ENCODE measurements at places on chromosomes 13 and 19.

GRCh38 chr19:33687481-33688170 lies 65.9 kb downstream of the CHST8 start:
- no peak for DNase-seq

- no peak for DNase-seq
Observed at GRCh38 chr13:60959427-60959826, 456.2 kb downstream of the PCDH20 start.

- DNase-seq, result no peak
Observed at GRCh38 chr13:23771552-23771951, 117.6 kb downstream of the MIPEP start.

GRCh38 chr13:113916330-113916815 lies 52.5 kb upstream of the GAS6 start:
- no peak for DNase-seq

DNA sequence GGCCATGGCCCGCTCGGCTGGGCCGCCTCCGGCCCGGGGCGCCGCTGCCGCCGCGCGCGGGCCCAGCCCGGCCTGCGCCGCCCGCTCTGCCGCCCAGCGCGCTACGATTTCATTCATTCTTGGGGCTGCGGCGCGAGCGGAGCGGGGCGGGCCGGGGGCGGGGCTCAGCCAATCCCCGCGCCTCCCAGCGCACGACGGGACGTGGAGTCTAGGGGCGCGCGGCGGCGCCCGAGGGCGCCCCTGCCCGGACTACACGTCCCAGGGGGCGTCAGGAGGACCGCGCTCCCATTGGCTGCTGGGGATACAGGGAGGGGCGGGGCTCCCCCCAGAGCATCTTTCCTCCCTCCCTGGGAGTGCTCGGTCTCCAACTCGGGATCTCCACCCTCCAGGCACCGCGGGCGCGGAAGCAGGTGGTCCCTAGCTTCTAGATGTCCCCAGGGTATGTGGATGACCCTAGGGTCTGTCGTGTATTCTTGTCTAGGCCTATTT lies 5.6 kb upstream of the DPF1 start:
- peak; percentile 88 for DNase-seq

DNA sequence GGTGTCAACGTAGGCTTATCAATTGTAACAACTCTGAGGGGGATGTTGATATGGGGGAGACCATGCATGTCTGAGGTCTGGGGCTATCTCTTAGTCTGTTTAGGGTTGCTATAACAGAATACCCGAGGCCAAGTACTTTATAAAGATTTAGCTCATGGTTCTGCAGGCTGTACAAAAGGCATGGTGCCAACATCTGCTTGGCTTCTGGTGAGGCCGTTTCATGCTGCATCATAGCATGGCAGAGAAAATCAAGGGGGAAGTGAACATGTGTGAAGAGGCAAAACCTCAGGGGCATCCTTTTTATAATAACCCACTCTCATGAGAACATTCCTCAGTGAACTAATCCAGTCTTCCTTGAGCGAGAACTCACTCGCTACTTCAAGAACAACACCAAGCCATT lies 353.8 kb downstream of the ENOX1 start:
- DNase-seq, result no peak

DNA sequence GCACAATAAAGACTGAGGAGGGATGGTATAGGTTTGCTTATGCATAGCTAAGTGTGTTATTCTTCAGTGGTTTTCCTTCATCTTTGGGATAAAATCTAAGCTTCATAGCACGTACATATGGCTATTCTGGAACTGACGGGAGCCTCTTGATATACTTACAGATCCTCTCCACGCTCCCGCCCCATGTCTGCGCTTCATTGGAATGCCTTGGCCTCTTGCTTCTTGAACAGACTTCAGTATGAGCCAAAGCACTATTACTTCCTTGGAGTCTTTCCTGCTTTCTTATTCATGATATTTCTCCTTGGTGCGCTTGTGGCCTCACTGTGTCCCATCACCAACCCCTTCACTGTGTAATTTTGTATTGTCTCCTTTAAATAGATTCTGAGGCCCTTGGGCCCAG lies 111.1 kb upstream of the RNF113B start:
- DNase-seq, result no peak

GRCh38 chr13:90632184-90632583 lies 715.3 kb upstream of the MIR17HG start:
- no peak for DNase-seq

- DNase-seq, result peak; percentile 9
Observed at GRCh38 chr13:80361883-80362327, 21.0 kb upstream of the SPRY2 start.

DNA sequence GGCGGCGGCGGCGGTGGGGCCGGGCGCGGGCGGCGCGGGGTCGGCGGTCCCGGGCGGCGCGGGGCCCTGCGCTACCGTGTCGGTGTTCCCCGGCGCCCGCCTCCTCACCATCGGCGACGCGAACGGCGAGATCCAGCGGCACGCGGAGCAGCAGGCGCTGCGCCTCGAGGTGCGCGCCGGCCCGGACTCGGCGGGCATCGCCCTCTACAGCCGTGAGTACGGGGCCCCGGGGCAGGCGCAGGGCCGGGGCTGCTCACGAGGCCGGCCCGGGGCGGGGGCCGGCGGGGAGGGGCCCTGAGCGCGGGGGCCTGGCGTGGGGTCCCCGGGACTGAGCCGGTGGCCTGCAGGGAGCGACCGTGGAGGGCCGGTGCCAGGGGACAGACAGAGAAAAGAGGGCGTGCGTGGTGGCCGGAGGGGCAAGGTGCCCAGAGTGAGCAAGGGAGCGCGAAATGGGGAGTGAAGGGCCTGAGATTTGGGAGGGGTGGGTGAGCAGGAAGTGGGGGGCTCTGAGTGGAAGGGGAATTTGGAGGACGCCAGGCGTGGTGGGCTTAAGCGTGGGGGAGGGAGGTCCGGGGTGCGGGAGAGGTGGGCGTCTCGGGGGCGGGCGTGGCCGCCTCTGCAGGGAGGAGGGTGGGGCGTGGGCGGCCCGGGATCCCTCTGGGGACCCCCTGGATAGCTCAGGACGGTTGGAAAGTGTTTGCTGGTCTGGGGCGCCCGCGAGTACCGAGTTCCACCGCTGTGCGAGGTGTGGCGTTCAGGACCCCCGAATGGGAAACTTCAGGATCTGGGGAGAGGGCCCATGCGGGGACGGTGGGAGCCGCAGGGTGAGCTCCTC lies 575 bp downstream of the CARM1 start:
- DNase-seq, result no peak

GRCh38 chr13:53127373-53127772 lies 98.8 kb downstream of the OLFM4 start:
- DNase-seq, result no peak

GRCh38 chr13:68588623-68589022 lies 1358.5 kb upstream of the PCDH9 start:
- DNase-seq, result no peak

GRCh38 chr19:30276011-30276882 lies 95.9 kb upstream of the ZNF536 start:
- DNase-seq, result no peak

DNA sequence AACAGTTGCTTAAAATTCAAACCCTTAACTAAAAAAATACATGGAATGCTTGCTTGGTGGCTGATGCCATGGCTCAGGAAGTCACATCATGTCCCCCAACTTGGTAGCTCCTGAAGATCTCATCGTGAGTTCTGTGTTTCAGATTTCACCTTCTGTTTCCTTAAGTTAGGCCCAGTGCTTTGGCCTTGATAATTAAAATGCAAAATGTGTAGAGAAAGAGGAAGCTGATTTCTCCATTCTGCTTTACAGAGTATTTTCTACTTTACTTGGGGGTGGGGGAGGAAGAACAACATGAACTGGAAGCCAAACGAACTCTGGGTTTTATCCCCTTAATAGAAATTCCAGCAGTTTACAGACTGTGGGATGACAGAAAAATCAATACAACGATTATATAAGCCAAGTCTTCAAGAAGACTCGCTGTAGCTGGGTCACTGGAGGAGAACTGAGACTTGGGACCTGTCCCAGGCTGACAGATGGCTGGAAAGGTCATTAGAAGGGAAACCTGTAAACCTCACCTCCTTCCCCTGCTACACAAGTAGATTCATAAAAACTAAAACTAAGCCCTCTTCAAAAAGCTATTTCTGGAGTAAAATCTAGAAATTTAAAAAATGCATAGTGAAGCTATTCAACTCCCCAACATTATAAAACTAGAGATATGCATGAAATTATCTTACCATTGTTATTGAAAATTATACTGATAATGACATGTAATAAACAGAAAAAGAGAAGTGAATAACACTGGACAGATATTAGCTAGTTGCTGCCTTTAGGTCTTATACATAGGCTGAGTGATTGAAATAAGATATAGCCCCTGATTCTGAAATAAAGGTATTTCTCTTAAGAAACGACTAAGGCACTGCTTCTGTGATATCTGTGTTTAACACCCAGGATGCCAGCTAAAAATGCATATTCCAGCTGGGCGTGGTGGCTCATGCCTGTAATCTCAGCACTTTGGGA lies 22.1 kb upstream of the GGACT start:
- no peak for DNase-seq

- DNase-seq, result no peak
Observed at GRCh38 chr13:45136741-45137504, 16.6 kb downstream of the GTF2F2 start.

DNA sequence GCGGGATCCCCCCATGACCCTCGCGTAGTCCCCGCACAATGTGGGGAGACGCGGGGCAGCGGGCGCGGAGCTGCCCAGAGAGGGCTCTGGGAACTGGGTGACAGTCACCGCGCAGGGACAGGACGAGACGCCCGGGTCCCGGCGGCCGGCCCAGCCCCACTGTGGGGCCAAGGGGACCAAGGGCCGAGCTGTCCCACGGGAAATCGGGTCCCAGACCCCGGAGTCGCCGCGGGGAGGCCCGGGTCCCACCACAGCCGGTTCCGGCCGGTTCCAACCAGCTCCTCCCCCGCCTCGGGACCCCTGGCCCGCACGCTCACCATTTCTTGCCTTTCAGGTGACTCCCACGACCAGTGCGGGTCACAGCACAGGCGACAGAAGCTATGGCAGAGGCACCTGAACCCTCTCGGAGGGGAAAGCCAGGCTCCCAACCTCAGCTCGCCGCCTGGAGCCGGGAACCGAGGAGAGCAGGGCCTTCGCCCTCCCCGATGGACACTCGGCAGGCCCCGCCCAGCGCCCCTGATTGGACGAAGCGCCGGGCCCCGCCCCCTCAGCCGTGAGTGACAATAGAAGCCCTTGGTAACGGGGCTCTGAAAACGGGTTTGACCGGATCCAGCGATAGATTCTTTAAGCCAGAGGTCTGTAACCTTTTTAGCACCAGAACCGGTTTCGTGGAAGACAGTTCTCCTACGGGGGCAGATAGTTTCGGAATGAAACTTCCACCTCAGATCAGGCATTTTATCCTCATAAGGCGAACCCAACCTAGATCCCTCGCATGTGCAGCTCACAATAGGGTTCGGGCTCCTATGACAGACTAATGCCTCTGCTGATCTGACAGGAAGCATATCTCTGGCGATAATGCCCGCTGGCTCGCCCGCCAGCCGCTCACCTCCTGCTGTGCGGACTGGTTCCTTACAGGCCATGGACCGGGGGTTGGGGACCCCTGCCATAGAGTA lies at the start of gene ZNF433:
ZNF433 (minus strand) TSS at position 460 of the 953 bp plus-strand sequence; CDS start at position 320, 140 bp downstream.
- DNase-seq, result peak; percentile 66

GRCh38 chr13:91771229-91771628 lies 372.8 kb downstream of the GPC5 start:
- no peak for DNase-seq

GRCh38 chr13:50916701-50917184 lies 7.2 kb downstream of the RNASEH2B start:
- DNase-seq, result no peak

DNA sequence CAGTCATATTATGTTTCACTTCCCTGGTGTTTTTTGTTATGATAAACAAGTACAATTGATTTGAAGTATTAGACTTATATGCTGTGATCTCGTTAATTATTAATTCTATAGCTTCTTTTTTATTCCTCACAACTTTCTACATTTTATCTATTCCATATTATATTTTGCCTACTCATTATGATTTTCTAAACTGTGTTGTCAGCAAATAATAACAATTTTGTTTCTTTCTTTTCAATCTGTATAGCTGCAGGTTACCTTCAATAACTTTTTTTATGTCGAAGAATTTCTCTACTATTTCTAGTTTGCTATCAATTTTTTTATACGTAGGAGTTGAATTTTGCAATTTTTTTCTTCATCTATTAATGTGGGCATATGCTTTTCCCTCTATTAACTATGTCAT lies 304.4 kb downstream of the PCDH17 start:
- no peak for DNase-seq

- no peak for DNase-seq
Observed at GRCh38 chr13:97757807-97758206, 195.7 kb upstream of the IPO5 start.

GRCh38 chr13:29936051-29936813 lies 85.8 kb upstream of the UBL3 start:
- DNase-seq, result no peak

DNA sequence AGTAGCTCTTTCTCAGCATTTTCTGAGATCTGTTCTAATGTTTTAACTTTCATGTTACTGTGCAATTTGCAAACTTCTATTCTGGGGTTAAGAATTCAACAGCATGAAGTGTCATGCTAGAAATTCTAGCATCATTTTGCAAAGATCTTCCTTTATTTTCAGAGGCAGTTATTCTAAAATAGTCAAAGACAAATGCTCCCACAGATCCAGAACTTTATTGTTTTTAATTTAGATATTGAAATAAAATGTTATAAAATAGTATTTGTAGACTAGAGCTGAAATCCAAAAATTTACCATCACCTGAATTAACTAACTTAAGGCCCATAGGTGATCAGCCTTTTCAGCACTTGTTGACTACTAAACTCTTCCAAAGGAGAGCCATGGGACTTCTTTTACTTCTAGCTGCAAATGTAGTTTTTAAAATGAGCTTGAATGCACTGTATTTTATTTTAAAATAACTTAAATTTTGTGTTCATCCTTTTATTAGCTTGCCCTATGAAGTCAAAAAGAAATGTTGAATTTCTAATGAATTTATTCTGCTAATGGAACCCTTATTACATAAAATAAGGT lies 3.2 kb downstream of the MAB21L1 start:
- no peak for DNase-seq

- DNase-seq, result peak; percentile 19
Observed at GRCh38 chr19:2166741-2167738, 3.3 kb downstream of the DOT1L start.

GRCh38 chr13:46529216-46529919 lies 23.6 kb upstream of the LRCH1 start:
- no peak for DNase-seq

- peak; percentile 95 for DNase-seq
Observed at GRCh38 chr19:2543463-2544442, 67.8 kb downstream of the GADD45B start.

- DNase-seq, result no peak
Observed at GRCh38 chr13:74080762-74081161, 53.4 kb downstream of the KLF12 start.

DNA sequence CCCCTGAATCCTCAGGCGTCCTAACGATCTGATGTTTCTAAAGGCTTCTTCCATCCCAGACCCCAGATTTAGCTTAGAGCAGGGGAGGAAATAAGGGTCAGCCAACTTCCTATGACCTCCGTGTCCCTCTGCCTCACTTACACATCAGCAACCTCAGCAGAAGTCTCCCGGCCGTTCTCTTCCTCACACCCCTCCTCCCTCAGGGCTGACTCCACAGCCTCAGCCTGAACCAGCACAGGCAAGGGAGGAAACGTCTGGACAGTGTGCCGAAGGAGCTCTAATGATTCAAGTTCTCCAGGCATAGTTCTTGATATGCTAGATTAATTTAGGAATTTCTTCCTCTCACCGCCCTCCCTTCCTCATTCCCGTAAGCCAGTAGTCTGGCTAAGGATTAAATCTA lies 121.4 kb downstream of the NUFIP1 start:
- DNase-seq, result no peak

GRCh38 chr19:453606-454005 lies 7.2 kb downstream of the SHC2 start:
- no peak for DNase-seq

Measured in substantia nigra (tissue), 51 donors.